ENCODE measurements at places on chromosomes 1 and 21.

DNA sequence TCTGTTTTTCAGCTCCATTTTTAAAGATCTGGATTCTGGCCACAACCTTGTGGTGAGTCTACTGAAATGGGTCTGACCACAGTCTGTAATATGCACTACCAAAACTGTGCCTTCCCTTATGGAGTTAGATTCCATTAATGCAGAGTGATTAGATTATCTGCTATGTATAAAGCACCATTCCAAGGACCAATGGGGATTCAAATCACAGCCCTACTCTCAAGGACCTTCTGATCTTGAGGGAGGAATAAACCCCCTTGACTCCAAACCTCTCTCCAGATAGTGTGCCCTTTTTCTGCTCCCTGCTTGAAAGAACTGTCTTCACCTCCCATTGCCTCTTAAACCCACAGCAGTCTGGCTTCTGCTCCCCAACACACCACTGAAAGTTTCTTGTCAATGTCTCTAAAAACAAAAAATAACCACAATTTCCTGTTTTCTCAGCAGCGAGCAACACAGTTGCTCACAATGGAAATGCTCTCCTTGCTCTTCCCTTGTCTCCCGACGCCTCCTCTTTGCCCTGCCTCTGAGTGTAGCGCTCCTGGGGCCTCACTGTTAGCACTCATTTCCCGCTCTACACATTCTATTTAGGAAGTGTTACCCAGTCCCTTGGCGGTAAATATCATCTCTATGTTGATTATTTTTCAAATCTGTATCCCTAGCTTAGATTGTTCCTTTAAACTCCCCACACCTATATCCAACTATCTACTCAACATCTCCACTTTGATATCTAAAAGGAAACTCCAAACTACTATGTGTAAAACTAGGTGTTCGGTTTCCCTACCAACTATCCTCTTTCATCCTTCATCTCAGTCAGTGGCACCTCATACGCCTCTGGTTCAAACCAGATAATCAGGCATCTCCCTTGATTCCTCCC lies 13.6 kb downstream of the PCNX2 start:
- DNase-seq: no peak

- peak; percentile 11 for DNase-seq
Observed at GRCh38 chr1:209989525-209989924, 51.5 kb downstream of the SYT14 start.

GRCh38 chr1:18800258-18800657 lies 59.2 kb downstream of the TAS1R2 start:
- no peak for DNase-seq

DNA sequence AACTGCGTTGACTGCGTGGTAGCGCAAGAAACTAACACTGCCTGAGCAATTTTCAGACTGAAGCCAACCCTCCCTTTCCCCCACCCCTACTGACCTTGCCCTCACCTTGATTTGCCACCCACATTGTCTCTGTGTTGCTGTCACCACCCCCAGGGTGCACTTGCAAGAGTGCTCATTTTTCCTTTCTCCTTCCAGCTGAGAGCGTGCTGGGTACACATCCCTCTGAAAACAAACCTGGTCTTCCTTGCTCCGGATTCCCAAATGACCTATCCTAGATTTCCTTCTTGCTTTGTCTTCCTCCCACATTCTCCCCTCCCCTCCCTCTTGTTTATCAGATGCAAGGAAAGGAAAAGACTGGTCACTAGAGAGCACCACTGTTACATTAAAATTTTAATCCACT lies 24.2 kb downstream of the MPZ start:
- peak; percentile 18 for DNase-seq

- peak; percentile 8 for DNase-seq
Observed at GRCh38 chr1:167720965-167721616, 691 bp upstream of the MPZL1 start.

GRCh38 chr1:12336413-12336812 lies 106.6 kb downstream of the VPS13D start:
- DNase-seq: no peak

Measured in NCI-H146 (cell line).